ENCODE measurements at places on chromosomes 1 and 21.

- no peak for DNase-seq
These were observed 22.8 kb upstream of the LBR start for GRCh38 chr1:225450491-225451191.

DNA sequence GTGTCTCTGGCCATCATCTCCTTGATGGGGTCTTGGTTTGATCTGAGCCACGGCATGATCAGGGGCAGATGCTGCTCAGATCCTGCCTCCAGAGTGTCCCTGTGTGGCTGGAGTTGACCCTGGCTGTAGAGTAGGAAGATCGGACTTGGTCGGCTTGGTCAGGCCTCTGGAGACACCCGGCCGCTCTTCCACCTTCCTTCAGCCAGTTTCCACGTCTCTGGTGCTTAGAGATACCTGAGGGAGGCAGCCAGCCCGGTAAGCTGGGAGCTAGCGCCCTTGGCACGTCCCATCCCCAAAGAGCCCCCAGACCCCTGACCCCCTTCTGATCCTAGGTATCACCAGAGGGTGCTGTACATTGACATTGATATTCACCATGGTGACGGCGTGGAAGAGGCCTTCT, 8.8 kb downstream of the MARCKSL1 start:
- DNase-seq: no peak

DNA sequence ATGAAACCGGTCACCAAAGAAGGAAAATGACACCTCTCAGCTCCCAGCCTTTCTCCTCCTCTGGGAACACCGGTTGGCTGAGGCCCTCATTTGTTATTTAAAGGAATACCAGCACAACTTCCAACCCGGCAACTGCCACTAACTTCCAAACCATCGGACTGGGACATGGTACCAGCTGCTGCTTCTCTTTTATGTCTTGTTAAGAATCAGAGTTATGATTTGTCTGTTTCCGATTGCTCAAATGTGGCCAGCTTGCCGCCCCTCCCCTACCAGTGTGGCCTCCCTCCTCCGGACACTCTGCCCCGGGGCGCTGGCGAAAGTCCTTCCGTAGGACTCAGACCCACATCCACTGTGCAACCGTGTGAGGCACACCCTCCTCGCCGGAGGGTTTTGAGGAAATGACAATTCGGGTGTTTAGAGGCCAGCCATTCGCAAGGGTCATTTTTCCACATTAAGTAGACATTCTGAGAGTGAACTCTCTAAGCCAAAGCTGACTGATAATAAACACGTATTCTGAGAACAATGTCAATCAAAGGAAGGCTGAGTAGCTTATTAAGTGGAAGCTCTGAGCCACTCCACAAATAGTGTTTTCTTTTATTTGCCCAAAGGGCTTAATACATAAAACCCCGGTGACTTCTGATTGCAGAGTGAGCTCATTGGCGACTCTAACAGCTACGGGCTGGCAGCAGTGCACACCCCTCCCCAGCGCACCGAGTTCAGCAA, 5.5 kb downstream of the RIPK4 start:
- DNase-seq: no peak

DNA sequence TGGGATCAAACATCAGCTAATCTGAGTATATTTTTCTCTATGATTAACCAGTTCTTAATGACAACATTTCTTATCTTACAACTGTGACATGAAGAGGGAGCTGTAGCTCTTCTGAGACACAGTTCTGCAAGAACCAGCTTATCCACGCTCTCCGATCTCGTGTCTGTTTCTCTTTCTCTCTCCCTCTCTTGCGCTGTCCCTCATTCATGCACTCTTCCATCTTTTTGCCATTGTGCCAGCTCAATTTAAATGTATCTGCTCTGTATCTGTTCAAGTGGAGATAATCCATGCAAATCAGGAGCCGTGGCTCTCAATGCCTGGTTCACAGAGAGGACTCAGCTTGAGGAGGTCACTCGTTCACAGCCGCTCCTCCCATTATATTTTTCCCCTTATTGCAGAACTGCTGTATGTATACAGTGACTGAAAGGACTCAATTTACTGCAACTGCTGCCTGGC, 494.7 kb upstream of the ADGRL2 start:
- DNase-seq: no peak

DNA sequence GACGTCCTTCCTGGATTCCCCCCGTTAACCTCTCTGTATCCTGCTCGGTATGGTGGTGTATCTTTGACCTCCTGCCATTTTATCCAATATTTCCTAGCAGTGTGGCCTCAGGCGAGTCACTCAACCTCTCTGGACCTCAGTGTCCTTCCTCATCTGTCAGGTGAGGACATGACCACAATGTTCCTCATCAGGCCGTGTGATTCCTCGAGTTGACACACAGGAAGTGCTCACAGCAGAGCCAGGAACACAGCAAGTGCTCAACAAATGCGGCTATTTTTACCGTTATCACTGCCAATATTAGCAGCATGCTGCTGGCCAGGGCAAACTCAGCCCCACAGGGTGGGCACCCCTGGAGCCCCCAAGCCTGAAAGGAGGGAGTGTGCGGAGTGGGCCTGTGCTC, 450.2 kb downstream of the KIF26B start:
- no peak for DNase-seq

- DNase-seq: no peak
These were observed 15.9 kb downstream of the SLC27A3 start for GRCh38 chr1:153790966-153791647.

DNA sequence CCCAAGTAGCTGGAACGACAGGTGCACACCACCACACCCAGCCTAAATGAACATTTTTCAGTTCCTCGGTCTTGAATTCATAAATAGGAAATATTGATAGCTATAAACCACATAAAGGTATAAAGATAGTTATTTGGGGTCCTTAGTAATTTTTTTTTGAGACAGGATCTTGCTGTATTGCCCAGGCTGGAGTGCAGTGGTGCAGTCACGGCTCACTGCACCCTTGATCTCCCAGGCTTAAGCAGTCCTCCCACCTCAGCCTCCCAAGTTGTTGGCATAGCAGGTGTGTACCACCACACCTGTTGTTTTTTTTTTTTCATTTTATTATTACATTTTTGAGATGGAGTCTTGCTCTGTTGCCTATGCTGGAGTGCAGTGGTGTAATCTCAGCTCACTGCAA, 3.7 kb upstream of the PPP1R15B start:
- DNase-seq: no peak

DNA sequence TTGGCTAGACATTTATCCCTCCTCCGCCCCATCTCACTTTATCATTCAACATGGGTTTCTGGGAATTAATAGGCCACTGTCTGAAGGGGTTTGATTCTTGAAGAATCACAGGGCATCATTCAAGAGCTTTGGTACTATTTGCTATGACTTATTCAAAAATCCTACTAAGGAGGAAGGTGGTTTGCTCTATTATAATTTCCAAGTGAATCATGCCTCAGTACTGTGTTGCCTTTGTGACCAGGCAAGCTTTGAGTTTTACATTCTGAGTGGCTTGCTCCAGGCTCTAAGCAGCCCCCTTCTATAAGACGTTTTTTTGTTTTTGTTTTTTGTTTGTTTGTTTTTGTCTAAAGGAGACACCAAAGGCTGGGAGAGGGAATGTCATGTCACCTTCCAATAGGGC, 2.6 kb downstream of the C1orf21 start:
- no peak for DNase-seq

- no peak for DNase-seq
These were observed at the start of gene SYT2 for GRCh38 chr1:202710070-202711045. TSS of gene SYT2 (minus strand) at chr1:202710454. CDS start at chr1:202605772, 104,682 bp downstream.

DNA sequence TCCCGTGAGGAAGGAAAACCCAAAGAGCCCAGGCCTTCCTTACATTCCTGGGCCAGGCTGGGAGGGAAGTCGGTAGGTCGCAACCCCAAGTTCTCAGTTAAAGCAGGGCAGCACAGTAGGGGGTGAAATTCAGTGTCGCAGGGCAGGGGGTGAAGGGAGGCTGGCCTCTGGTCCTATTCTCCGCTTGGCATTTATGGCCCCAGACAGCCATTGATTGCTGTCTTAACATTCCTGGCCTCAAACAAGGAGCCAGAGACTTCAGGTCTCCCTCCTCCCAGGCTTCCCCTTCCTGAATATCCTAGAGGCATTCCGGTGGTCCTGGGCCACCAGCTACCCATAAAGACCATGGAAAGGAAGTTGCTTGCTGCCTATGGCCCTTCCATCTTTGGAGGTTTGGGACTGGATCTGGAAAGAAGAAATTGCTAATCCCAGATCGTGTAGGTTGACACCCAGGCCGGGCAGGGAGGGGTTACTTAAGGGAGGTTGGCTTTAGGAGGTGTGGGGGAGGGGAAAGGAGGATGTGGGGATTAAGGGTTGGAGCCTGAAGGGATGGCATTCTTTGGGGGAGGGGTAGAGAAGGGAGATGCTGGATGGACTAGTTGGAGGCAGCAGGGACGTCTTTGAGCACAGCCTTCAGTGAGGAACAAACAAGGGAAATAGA, 1.7 kb downstream of the LIN28A start:
- no peak for DNase-seq

- DNase-seq: no peak
These were observed 355.2 kb downstream of the PBX1 start for GRCh38 chr1:164914208-164914607.

GRCh38 chr1:36796106-36796590, 238.2 kb downstream of the GRIK3 start:
- DNase-seq: no peak

DNA sequence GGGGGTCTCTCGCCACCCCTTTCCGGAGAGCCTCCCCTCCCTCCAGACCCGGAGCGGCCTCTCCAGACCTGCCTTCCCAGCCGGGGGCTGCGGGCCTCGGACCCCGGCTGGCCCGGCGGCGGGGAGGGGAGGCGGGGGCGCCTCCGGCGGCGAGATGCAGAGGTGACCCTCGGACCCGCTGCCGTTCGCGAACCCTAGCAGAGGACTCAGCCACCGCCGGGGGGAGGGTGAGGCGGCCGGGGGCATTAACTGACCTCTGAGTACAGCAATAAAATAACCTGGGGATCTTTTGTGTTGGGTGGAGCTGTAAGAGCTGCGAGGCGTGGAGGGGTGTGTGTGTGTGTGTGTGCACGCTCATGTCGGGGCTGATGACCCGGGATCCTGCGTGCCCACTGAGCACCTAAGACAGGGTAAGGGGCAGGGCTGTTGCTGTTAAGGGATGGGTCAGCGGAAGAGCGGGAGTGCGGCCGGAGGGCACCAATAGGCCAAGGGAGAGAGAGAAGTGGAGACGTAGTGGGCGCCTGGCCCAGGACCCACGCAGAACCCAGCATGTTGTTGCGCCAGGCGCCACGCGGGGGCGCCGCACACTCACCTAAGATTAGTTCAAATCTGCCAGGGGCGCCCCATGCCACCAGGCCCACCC, 6.3 kb downstream of the HAPLN2 start:
- DNase-seq: peak; percentile 40

GRCh38 chr1:68329096-68329835, 96.9 kb upstream of the WLS start:
- DNase-seq: no peak

DNA sequence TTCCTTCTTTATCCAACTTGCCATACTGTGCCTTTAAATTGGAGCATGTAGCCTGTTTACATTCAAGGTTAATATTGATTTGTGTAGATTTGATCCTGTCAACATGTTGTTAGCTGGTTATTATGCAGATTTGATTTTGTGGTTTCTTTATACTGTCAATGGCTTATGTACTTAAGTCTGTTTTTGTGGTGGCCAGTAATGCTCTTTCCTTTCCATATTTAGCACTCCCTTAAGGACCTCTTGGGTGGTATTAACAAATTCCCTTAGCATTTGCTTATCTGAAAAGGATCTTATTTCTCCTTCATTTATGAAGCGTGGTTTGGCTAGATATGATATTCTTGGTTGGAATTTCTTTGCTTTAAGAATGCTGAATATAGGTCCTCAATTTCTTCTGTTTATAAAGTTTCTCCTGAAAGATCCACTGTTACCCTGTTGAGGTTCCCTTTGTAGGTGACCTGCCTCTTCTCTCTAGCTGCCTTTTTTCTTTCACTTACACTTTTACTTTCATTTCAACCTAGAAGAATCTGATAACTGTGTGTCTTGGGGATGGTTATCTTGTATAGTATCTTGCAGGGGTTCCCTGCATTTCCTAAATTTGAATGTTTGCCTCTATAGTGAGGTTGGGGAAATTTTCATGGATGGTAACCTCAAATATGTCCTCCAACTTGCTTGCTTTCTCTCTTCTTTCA, 86.9 kb upstream of the NEGR1 start:
- DNase-seq: no peak

DNA sequence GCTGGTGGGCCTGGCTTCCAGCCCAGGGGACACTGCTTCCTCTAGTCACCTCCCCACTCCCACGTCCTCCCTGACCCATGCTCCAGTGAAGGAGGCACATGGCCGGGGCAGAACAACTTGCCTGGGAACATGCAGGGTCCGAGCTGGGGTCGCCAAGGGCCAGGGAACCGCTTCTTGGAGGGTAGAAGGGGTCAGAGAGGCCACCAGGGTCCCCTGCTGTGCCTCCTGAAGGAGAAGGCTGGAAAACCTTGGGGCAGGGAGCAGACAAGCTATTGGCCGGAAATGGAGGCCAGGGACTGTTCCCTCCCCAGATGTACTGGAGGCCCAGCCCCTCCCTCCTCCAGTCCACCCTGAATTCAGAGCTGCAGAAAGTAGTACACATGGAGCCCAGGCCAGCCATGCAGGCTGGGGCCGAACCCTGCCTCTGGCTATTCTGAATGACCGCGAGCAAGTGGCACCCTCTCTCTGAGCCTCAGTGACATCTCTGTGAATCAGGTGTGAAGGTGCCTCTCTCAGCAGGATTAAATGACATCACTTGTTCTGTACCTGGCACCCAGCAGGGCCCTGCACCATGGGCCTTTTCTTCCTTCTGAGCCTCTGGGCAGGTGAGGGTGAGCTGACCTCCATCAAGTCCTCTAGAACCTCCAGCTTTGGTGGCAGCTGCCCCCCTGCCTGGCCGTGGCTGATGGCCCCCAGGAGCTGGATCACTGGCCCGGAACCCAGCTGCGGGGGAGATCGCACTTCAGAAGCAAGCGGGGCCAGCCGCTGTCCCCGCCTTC, 15.7 kb downstream of the SPOCD1 start:
- no peak for DNase-seq

DNA sequence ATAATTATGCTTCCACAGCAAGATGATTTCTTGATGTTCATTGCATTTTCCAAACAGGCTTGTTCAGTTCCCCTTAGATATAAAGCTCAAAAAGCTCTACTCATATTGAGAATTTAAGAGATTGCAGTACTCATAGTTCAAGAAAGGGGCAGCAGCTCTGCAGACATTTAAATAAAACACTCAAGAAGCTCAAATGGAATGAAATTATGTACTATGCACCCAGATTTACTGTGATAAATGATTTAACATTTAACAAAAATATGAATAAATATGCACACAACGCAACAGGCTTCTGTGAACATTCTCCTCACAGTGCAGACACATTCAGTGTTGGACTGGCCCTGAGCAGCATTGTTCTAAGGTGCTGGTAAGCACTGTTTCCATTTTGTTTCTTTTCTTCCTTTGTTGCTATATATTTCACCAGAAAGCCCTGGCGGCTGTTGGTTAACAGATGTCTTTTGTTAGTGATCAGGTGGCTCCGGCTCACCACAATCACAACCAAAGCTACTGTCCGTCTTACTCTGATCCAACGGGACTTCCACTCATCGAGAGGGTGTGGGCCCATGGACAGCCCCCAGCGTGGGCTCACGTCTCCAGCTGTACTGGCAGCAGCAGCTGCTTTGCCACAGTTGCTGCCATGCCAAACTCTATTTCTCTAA, 1440.3 kb downstream of the NCAM2 start:
- DNase-seq: no peak

GRCh38 chr1:71738256-71738655, 544.1 kb downstream of the NEGR1 start:
- DNase-seq: no peak

GRCh38 chr1:161085165-161085564, 4.2 kb downstream of the NECTIN4 start:
- DNase-seq: no peak

Measured in stimulated activated CD8-positive, alpha-beta memory T cell treated with anti-CD3 and anti-CD28 coated beads, Interleukin-4, amount 100 ng/mL, for 4 hours (primary cell).